ENCODE measurements at places on chromosomes 4 and X.

DNA sequence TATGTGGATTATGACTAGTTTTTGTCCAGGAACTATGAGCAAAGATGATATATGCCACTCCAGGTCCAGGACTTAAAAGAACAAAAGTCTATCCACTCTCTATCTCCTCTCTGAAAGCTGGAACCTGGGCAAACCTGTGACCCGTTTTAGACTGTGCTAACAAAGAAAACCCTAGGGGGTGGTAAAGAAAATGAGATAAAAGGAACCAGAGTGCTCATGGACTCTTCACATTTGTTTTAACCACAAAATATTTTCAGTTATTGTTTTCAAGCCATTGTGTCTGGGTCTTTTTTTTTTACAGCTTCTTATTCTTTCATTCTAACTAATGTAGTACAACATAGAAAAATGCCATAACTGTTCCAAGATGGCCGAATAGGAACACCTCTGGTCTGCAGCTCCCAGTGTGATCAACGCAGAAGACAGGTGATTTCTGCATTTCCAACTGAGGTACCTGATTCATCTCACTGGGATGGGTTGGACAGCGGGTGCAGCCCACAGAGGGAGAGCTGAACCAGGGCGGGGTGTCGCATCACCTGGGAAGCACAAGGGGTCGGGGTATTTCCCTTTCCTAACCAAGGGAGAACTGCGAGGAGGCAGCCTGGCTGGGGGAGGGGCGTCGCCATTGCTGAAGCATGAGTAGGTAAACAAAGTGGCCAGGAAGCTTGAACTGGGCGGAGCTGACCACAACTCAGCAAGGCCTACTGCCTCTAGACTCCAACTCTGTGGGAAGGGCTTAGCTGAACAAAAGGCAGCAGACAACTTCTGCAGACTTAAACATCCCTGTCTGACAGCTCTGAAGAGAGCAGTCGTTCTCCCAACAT, 45.1 kb downstream of the CHM start:
- DNase-seq: no peak

DNA sequence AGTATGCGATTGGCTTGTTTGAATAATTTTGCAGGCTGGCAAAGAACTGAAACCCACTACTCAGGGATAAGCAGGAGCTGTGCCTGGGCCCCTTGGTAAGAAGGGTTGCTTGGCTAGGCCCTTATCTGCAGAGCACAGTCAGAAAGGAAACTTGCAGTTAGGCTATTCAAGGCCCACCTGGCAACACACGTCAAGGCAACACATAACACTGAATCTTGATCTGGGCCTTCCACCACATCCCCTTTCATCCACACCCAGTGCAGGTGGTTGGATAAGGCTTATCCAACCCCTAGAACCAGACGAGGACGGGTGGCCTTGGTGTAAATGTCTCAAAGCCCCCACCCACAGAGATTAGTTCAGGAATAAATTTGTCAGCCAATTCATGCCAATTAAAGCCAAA, 72.8 kb upstream of the NEIL3 start:
- no peak for DNase-seq

DNA sequence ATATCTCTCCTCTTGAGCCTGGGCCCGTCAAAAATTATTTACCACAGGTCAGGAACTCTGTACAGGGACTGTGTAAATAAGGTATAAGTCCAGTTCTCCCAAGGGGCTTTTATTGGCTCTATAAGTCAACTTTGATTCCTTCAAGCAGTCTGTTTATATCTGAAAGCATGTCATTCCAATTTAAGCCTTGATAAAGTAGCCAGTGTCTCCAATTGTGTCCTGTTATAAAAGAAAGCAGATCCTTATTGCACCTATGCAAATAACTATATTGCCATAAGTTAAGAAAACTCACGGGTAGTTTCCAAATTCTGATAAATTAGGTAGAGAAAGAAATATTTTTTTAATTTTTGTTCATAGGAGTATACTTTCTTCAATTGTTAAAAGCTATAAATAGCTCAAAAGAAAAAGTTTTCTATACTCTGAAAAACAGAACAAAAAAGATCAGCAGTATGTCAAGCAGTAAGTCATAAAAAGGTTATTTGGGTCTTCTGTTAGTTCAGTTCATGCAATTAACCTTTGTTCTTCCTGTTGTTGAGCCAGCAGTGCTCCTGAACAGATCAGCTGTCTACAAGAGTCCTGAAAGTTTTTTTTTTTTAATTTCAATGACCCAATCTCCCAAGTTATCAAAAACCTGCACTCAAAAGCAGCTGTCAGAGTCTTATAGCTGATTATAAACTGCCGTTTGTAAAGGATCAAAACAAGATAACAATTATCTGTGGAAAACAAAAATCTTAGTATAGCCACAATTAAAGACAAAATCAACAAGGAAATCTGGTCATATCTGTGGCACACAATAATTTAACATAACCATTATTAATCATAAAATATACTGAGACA, 178.4 kb upstream of the GALNT7 start:
- DNase-seq: no peak

- no peak for DNase-seq
These were observed 5.9 kb upstream of the SEPTIN6 start for GRCh38 chrX:119698845-119699244.

- no peak for DNase-seq
These were observed 111.1 kb downstream of the CCNG2 start for GRCh38 chr4:77268108-77268507.

DNA sequence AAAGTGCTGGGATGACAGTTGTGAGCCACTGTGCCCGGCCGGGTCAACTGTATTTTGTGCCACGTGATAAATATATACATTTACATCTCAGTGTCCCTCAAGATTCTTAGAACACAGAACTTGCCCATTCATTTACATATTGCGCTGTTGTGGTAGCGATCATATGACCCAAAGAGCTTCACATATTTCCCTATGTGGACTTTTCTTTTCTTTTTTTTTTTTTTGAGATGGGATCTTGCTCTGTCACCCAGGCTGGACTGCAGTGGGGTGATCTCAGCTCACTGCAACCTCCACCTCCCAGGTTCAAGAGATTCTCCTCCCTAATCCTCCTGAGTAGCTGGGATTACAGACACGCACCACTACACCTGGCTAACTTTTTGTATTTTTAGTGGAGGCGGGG, 180.7 kb downstream of the DHRSX start:
- no peak for DNase-seq

GRCh38 chrX:18041656-18042055, 179.0 kb downstream of the BEND2 start:
- DNase-seq: no peak

DNA sequence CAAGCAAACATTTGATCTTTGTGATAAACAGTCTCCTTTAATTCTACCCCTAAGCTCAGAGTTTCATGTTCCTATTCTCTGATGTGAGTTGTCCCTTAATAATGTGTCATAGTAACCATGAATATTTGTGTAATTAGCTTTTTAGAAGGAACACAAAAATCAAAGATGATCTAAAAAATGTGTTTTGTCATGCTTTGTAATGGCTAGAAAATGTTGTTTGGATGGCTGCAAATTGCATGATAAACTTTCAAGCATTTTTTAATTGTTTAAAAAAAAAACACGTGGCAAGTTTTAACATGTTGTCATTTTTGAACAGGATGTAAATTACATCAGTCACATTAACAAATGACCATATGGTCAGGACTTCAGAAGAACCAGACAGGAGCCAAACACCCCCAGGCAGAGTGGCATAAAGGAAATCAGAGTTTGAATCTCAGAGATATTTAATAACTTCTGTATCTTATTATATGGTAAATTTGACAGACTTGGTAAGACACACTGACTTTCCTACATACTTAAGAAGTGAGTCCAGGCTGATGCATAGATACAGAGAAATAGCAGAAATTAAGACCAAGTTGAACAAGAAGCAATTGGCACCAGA, 223.9 kb upstream of the VEGFC start:
- DNase-seq: no peak

GRCh38 chrX:129403974-129404669, 119.2 kb downstream of the SMARCA1 start:
- no peak for DNase-seq
